ENCODE measurements at places on chromosomes 2 and 18. TPM values are rescaled to one million over a fixed set of nuclear protein-coding genes. Genes with fewer than 3 reads are reported as not detected.
A peak's percentile ranks its signal among the peaks of the same experiment; 100 is the strongest.

DNA sequence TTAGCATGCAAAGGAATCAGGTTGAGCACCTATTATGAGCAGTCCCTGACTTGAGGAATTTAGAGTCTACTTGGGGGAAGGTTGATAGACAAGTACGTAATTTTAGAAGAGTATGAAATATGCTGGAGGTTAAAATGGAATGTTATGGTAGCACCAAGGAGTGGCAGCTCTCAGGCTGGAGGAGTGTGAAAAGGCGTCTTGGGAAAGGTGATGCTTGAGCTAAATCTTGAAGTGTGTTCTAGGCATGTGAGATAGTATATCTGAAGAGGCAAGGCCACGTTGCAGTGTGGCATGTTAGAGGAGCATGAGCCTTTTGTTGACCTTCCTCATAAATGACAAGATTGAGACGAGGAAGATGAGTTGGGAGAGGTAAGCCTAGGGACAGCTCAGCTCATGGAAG is 39.3 kb downstream of the ADAM23 start:
- no peak for DNase-seq

DNA sequence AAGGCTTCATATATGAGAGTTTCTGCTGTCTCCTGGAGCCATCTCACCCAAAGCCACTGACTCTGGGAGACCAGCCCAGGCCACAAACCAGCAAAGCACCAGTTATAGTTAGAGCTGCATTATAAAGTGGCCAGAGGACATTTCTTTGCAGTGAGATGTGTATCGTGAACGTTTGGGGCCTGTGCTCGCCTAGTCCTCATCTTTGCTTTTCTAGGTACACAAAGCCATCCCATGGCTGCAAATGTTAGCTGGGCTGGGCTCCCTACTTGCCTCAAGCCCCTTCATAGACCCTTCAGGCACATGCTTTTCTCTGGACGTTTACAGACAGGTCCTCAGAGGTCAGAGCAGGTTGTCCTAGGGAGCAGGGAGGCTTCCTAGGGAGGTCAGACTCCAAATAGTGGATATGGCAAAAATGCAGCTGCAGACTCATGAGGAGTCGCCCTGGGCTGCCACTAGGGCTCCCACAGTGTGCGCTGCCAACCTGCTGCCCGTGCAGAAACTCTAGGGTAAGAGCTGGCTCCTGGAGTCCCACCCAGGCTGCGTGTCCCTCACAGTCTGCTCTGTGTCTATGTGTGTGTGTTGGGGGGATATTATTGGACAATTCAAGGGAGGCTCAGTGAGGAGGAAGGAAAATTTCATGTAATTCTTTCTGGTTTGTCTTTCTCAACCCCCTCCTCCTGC is 141.0 kb downstream of the RPIA start:
- DNase-seq, result no peak

GRCh38 chr2:44348400-44348799 is 12.9 kb downstream of the PREPL start:
- no peak for DNase-seq

- DNase-seq, result no peak
These were observed 139.3 kb downstream of the KCTD1 start for GRCh38 chr18:26409091-26409490.

DNA sequence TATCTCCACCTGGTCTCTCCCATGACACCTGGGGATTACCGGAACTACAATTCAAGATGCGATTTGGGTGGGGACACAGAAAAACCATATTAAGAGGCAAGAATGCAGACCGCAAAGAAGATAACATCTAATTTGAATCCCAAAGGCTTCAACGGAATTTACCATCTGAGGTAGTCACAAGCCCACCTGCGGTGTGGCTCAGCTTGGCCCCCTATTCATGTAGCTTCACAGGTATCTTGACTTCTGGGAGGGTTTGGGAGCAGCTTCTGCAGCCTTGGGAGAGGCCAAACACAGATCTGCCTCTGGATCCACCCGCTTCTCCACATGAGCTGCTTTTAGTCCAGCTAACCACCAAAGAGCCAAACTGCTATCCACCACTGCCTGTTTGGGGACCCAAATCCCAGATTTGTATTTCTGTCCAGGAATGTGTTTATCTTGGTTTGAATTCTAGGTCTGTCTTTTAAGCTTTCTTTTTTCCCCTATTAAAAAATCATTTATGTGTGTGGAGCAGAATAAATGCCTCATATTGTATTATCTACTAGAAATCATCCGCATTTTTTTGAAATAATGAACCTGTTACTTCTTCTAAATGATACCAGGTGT is 247.6 kb downstream of the DLGAP1 start:
- DNase-seq, result no peak

- no peak for DNase-seq
These were observed 39.5 kb upstream of the GMCL1 start for GRCh38 chr2:69789772-69790600.

DNA sequence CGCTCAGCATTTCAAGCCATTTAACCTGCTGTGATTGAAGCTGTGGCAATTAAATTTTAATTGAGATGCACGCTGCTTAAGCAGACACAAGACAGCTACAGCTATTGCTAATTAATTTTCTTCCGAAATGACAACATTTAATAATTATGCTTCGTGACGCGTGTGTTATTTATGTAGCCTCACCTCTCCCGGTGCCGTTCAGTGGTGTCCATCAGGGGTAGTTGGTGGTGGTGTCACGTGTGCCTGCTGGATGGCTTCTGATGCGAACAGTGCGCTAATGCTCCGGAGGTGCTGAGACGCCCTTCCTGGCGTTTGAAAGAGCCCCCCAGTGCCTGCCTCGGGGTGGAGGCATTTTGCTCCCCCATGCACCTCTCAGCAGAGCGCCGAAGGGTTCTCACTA is 39.5 kb downstream of the GLI2 start:
- DNase-seq, result no peak

DNA sequence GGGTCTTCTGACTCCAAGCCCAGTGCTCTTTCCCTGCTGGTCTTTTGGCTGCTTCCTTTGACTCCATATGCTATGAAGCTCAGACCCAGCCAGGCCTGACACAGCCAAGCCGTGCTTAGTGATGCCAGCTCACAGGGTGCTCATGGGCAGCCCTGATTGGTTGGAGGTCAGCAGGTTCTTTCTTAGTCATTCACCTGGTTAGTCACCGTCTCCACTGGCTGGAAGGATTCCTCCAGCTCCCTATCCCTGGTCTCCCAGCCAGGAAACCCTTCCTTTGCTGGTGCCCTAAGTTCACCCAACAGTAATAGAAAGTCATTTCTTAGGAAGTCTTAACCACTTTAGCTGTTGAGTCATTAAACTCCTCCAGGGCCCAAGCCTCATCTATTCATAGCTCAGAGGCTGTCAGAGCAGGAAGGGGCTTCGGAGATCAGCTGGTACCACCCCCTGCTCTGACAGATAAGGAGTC is 3.9 kb downstream of the KCNK3 start:
- peak; percentile 71 for DNase-seq

DNA sequence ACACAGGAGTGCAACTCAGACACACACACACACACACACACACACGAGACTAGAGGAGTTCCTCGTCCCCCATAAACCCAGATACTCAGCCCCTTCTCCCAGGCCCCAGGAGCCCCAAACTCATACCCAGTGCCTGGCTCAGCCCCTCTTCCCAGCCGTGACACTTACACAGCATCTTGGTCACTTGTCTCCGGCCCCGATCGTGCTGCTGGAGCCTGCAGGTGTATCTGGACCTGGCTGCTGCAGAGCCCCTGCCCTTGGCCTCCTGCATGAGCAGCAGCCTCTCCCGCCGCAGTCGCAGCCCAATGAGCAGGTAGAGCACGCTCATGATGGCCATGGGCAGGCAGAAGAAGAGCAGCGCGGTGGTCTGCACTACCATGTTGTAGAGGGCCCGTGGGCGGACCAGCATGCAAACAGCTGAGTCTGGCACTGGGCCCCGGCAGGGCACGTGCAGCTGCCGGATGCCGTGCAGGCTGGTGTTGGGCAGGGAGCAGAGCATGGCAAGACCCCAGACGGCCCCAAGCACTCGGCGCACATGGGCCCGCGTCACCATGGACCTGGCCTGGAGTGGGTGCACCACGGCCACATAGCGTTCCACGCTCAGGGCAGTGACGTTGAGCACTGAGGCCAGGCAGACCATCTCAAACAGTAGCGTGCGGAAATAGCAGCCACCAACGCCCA is 2.1 kb downstream of the NMUR1 start:
- no peak for DNase-seq

DNA sequence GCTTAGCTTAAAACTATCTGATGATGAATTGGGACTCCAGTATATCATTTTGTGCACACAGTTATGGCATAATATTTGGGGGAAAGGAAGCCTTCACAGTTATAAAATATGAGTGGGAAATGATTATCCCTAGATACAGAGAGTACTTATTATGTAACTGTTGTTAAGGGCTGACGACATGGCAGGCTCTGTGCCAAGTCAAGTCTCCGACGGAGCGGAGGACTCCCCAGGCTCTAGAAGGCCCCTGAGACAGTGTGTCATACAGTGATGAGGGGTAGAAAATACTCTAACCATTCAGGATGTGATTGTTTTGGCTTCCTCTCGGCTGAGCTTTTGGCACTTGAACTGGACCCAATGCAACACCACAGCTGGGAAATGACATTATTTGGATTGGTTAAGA is 211.8 kb downstream of the SLC8A1 start:
- peak; percentile 85 for DNase-seq

GRCh38 chr18:43533371-43533770 is 256.1 kb upstream of the SYT4 start:
- no peak for DNase-seq

DNA sequence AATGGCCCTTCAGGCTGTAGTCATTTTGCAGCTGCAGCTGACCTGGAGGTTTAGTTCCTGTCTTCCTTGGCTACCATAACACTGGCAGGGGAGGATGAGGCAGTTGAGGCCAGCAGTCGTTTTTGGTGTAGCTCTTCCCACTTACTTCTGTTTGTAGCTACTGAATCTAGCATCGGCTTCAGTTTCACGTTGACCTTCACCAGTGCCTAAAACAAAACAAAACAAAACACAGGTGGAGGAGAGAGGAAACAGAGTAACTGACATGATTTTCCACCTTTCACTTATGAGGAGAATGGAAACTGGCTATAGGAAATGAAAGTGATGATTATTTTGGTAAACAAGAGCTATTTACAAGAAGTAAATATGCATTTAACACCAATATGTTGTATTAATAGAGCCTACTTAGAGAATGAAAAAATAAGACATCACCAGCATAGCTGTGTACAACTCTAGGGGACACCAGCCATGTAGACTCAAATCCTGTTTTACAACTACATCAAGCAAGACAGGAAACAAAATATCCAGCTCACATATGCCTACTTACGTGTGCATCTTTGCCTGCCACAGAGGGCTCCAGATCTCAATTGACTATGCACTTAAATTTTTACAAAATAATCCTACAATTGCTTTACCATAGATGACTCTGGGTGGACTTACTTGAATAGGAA is 236.9 kb downstream of the AGPS start:
- no peak for DNase-seq

GRCh38 chr18:55650363-55650870 is 62.4 kb upstream of the TCF4 start:
- DNase-seq, result no peak

DNA sequence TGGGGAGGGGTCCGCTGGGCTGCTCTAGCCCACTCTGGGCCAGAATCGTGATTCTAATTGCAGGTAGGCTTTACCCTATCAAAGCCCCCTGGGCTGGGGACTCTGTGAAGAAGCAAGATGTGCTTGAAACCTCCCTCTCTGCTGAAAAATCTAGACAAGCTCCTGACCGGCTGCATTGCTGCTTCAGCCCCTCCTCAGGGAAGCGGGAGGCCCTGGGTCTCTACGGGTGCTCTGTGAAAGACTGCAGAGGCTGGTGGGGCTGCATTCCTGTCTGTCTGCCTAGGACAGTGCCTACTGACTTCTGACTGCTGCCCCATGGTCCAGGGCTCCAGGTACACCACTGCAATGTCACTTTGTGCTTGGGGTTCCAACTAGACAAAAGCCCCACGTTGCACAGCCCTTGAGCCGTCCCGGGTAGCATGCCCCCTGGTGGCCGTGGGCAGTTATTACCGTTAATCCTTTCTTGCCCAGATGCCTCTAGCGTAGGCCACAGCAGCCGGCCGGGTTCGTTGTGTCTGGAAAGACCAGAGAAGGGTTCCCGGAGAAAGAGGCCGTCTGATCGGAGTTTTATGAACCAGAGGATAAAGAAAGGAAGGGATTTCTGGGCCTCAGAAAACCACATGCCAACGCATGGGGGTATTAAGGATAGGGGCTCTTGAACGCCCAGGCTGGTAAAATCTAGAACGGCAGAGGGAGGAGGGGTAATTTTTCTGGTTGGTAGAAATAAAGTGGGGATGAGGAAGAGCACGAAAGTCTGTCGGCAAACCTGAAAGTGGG is 15.9 kb upstream of the C1QL2 start:
- DNase-seq, result peak; percentile 20

- DNase-seq, result peak; percentile 71
These were observed 70.5 kb upstream of the PPP1CB start for GRCh38 chr2:28681158-28681571.

- DNase-seq, result no peak
These were observed 115.0 kb upstream of the LGALSL start for GRCh38 chr2:64338910-64339500.

DNA sequence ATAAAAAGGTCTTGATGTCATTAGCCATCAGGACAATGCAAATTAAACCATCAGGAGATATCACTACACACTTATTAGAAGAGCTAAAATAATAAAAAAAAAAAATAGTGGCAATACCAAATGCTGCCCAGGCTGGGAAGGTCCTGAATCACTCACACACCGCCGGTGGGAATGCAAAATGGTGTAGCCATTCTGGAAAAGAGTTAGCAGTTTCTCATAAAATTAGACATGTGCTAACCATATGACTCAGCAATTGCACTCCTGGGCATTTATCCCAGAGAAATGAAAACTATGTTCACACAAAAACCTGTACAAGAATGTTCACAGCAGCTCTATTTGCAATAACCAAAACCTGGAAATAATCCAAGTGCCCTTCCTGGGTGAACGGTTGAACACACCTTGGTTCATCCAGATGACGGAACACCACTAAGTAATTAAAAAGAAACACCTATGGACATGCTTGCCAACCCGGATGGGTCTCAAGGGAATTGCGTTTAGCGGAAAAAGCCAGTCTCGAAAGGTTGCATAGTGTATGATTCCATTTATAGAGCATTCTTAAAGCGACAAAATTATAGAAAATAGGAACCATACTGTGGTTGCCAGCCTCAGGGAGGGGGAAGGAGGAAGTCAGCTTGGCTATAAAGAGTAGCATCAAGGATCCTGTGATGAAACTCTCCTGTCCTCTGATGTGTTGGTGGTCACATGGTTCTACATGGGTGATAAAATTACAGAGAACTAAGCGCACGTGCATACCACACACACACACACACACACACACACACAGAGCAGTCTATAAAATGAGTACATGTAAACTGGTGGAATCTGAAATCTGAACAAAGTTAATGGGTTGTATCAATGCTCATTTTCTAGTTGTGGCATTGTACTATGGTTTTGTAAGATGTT is 4.6 kb downstream of the MBP start:
- DNase-seq, result no peak

Gene NCKAP5
- 3.0 TPM for total RNA-seq

Gene RAB27B
- not detected for total RNA-seq

Gene LRRC30
- not detected for total RNA-seq

Gene SLC40A1
- 5.7 TPM for total RNA-seq

Gene ALKAL2
- not detected for total RNA-seq

Gene LRPPRC
- total RNA-seq, result 94.0 TPM
